SK-N-SH (cell line): ENCODE measurements at places on chromosomes 5 and 9.

DNA sequence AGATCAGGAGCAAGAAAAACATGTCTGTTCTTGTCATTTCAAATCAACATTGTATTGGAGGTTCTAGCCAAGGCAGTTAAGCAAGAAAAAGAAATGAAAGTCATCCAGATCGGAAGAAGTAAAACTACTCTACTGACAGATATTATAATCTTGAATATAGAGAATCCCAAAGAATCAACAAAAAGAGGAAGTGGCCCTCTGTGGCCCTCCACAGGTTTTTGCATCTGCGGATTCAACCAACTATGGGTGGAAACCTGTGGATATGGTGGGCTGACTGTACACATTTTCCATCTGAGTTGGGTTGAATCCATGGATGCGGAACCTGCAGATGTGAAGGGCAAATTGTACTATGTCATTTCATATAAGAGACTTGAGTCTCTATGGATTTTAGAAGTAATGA lies 35.1 kb downstream of the GAS1 start:
- DNase-seq, result no peak

- no peak for DNase-seq
Measured at GRCh38 chr5:142405814-142406395, 81.1 kb upstream of the SPRY4 start.

- no peak for DNase-seq
Measured at GRCh38 chr9:137273611-137274320, 3.8 kb upstream of the TOR4A start.

GRCh38 chr5:7016999-7017747 lies 303.9 kb downstream of the TENT4A start:
- no peak for DNase-seq

GRCh38 chr5:135724617-135725016 lies 109.8 kb upstream of the SLC25A48 start:
- no peak for DNase-seq
